ENCODE measurements at places on chromosomes 7 and 10. TPM values are rescaled to one million over a fixed set of nuclear protein-coding genes. Genes with fewer than 3 reads are reported as not detected.

DNA sequence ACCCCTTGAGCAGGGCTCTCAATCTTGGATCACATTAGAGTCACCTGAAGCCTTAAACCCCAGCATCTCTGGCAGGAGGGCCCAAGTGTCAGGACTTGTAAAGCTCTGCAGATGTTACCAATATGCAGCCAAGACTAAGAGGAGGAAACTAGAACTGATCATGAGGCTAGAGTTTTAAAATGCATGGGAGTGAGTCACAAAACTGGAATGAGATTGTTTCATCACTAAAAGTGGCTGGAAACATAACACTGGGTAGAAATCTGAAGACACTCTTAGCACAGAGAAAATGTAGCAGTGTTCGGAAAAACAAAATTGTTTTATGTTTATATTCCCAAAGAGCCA is 63.3 kb upstream of the GHITM start:
- peak; percentile 65 for DNase-seq
- H3K27ac ChIP-seq, result peak overlapping the region; percentile 76
- H3K36me3 ChIP-seq, result no peaks in the 10 kb centered on the region
- H3K27me3 ChIP-seq, result no peaks in the 10 kb centered on the region

GRCh38 chr10:52677086-52677485 is 95.5 kb downstream of the MBL2 start:
- no peak overlapping the region for H3K4me3 ChIP-seq
- H3K36me3 ChIP-seq, result no peaks in the 10 kb centered on the region
- no peaks in the 10 kb centered on the region for H3K27me3 ChIP-seq
- no peak overlapping the region for H3K27ac ChIP-seq
- DNase-seq, result peak; percentile 44
- H3K4me1 ChIP-seq, result peaks cover 17% of the 10 kb centered on the region

- H3K36me3 ChIP-seq, result no peaks in the 10 kb centered on the region
- H3K4me3 ChIP-seq, result no peak overlapping the region
- H3K4me1 ChIP-seq, result peaks cover 36% of the 10 kb centered on the region
- DNase-seq, result no peak
- H3K27ac ChIP-seq, result peak overlapping the region; percentile 69
These were observed 88.1 kb upstream of the NRP1 start for GRCh38 chr10:33422471-33423153.

SMARCD3 gene
- total RNA-seq, result 28.0 TPM

DNA sequence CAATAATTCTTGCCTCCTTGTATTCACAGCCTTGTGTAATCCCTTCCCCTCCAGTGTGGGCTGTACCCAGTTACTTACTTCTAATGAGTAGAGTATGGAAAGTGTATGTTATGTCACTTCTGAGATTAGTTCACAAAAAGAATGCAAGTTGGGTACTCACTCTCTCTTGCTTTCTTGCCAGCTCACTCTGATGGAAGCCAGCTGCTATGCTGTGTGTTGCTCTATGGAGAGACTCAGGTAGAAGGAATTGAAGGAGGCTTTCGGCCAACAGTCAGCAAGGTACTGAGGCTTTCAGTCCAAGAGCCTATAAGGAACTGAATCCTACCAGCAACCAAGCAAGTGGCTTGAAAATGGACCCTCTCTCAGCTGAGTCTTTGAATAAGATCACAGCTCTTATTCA is 9.7 kb upstream of the BICC1 start:
- H3K36me3 ChIP-seq, result no peaks in the 10 kb centered on the region
- no peak for DNase-seq
- H3K4me1 ChIP-seq, result peaks cover 16% of the 10 kb centered on the region
- no peak overlapping the region for H3K27ac ChIP-seq
- no peak overlapping the region for H3K4me3 ChIP-seq

DNA sequence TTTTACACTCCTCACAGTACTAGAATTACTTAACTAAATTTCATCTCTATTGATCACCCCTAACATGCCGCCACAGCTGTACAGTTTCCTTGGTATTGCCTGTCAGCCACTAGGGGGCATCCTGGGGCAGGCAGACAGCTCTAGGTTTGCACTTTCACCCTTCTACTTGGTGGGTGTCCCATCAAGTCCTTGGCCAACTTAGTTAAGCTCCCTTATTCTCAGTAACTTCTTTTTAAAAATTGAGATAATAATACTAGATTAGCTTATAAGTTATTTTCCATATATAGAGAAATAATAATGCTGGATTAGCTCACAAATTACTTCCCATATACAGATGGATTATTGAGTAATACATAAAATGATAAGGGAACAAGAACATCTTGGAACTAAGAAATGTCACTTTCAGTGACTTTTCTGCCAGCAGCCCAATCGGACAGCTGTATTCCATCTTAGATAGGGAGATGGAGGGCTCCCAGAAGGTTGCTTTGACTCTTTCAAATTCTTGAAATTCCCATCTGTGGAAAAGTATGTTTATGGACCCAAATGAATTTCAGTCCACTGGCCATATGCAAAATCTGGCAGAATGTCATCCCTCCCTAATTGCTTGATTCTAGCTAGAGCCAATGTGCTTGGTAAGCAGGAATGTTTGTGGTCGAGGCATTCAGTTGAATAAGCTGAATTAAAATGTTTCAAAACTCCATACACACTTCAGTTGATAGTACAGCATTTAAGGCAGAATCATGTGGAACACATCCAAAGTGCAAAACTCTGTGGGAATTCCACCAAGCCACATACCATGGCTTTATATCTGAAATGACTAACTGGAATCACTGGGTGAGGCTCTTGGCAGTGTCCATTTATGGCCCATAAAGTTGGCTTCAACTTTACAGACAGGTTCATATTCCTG is 309.7 kb downstream of the CSTF2T start:
- peak; percentile 98 for DNase-seq
- peaks cover 3% of the 10 kb centered on the region for H3K27me3 ChIP-seq
- peak overlapping the region; percentile 43 for H3K27ac ChIP-seq
- H3K36me3 ChIP-seq, result no peaks in the 10 kb centered on the region
- peak overlapping the region; percentile 2 for H3K4me3 ChIP-seq

DNA sequence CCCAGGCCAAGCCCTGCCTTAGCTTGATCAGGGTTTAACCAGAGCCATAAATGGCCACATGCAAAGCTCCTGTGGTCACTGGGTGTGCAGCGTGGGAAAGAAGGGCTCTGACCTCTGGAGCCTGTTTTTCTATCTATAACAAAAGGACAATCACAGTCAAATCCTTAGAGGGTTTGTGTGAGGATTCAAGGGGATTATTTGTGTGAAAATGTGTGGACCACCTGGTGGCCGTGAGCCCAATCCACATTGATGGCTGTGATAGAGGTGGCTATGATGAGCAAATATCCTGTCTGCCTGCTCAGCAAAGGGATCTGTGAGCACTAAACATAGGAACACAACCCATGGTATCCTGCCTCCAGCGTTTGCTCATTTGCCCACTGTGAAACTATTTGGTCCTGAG is 107.1 kb downstream of the C10orf90 start:
- no peak overlapping the region for H3K4me3 ChIP-seq
- peaks cover 13% of the 10 kb centered on the region for H3K27me3 ChIP-seq
- no peak overlapping the region for H3K27ac ChIP-seq
- H3K4me1 ChIP-seq, result peaks cover 15% of the 10 kb centered on the region
- no peak for DNase-seq

CNPY1 gene
- not detected for total RNA-seq

- no peak overlapping the region for H3K4me3 ChIP-seq
- H3K27ac ChIP-seq, result no peak overlapping the region
- H3K4me1 ChIP-seq, result no peaks in the 10 kb centered on the region
These were observed 484.6 kb downstream of the GATA3 start for GRCh38 chr10:8539056-8539455.

- DNase-seq, result no peak
- peaks cover 11% of the 10 kb centered on the region for H3K4me1 ChIP-seq
- peaks cover 22% of the 10 kb centered on the region for H3K36me3 ChIP-seq
- H3K27ac ChIP-seq, result no peak overlapping the region
- no peak overlapping the region for H3K4me3 ChIP-seq
These were observed 40.8 kb downstream of the COPG2 start for GRCh38 chr7:130627775-130628174.

- no peak overlapping the region for H3K27ac ChIP-seq
- DNase-seq, result no peak
- H3K27me3 ChIP-seq, result no peaks in the 10 kb centered on the region
- H3K4me3 ChIP-seq, result no peak overlapping the region
These were observed 15.3 kb downstream of the GPER1 start for GRCh38 chr7:1103009-1103788.

- no peaks in the 10 kb centered on the region for H3K4me1 ChIP-seq
- no peak overlapping the region for H3K27ac ChIP-seq
- H3K27me3 ChIP-seq, result peaks cover 2% of the 10 kb centered on the region
- no peak overlapping the region for H3K4me3 ChIP-seq
These were observed 26.4 kb downstream of the MACC1 start for GRCh38 chr7:20190560-20191390.

DNA sequence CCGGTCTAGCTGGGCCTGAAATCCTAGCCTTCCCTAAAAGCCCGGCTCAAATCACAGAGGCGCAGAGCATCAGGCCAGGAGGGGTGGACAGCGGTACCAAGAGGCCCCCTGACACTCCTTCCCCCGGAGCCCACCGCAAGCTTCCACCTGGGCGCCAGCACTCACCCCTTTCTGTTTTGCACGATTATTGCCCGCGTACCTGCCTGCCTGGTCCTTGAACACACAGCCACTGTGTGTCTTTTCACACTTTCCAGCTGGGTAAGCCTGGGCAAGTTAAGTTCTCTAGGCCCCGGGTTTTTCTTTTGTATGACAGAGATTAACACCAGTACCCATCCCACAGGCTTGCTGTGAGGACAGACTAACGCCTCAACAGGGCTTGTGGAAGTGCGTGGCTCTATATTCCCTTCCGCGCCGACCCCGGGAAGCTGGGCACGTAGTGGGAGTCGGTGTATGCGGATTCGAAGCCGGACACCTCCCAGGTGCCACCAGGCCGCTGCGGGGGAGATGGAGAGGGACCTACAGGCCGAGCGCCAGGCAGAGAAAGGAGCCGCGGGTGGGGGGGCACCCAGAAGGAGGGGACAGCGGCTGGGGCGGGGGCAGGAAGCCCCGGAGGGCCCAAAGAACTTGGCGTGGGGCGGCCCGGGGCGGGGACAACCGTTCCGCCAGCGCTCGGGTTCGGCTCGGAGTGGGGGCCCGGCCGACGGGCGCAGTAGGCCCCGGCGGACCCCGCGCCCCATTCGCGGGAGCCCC is 792 bp downstream of the ZNF746 start:
- H3K4me1 ChIP-seq, result peaks cover 17% of the 10 kb centered on the region
- peak overlapping the region; percentile 91 for H3K27ac ChIP-seq
- peaks cover 5% of the 10 kb centered on the region for H3K27me3 ChIP-seq

DNA sequence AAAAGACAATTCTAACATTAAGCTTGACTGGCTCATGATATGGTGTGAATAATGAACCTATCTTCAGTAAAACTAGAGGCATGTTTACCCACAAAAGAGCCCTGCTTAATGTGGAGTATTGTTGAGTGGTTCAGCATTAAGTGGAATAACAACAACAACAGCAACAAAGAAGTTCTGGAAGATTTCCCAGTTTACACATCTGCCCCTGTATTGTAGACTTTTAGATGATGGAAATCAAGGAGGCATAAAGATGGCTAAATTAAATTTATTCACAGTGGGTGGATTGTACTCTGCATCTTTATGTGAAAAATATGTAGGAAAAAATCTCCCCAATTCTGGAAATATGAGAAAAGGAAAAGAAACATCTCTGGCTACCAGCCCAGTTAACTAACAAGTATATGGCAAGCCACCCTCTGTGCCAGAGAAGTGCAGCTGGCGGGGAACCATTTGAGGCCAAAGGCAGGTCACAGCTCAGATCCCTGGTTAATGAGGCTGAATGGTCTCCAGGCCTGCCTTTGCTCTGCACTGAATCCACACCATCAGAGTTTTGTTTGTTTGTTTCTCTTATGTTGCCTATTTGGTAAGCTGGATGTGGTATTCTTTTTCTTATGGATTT is 186.0 kb downstream of the SEMA3D start:
- peaks cover 6% of the 10 kb centered on the region for H3K36me3 ChIP-seq
- no peak overlapping the region for H3K4me3 ChIP-seq
- H3K27ac ChIP-seq, result no peak overlapping the region
- DNase-seq, result no peak
- H3K4me1 ChIP-seq, result peaks cover 20% of the 10 kb centered on the region

ARHGAP22 gene
- total RNA-seq, result 88.8 TPM

GRCh38 chr7:112135815-112136214 is 70.4 kb downstream of the DOCK4 start:
- DNase-seq, result no peak
- H3K4me1 ChIP-seq, result peaks cover 13% of the 10 kb centered on the region
- no peak overlapping the region for H3K4me3 ChIP-seq
- no peak overlapping the region for H3K27ac ChIP-seq
- H3K27me3 ChIP-seq, result no peaks in the 10 kb centered on the region

GRCh38 chr7:33425395-33425794 is 296.0 kb downstream of the BBS9 start:
- H3K4me3 ChIP-seq, result no peak overlapping the region
- H3K27me3 ChIP-seq, result no peaks in the 10 kb centered on the region
- H3K36me3 ChIP-seq, result no peaks in the 10 kb centered on the region
- no peak overlapping the region for H3K27ac ChIP-seq
- DNase-seq, result no peak

DNA sequence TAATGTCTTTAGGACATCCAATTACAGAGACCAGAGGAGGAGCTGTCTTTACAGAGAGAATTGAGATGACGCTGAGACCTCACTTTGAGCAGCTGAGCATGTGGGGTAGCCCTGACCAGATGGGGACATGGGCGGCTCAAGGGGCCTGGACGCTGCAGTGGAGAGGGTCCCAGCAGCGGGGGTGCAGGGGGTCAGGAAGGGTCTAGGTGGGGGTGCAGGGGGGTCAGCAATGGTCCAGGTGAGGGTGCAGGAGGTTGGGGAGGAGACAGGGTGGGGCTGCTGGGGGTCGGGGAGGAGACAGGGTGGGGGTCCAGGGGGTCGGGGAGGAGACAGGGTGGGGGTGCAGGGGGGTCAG is 43.2 kb upstream of the CFAP46 start:
- DNase-seq, result no peak
- H3K27me3 ChIP-seq, result 0 out of 2 replicates have a peak, but pooled peaks cover 2% of the 10 kb centered on the region
- H3K4me1 ChIP-seq, result peaks cover 16% of the 10 kb centered on the region
- H3K27ac ChIP-seq, result no peak overlapping the region
- H3K36me3 ChIP-seq, result no peaks in the 10 kb centered on the region

HTR5A gene
- total RNA-seq, result not detected

DNA sequence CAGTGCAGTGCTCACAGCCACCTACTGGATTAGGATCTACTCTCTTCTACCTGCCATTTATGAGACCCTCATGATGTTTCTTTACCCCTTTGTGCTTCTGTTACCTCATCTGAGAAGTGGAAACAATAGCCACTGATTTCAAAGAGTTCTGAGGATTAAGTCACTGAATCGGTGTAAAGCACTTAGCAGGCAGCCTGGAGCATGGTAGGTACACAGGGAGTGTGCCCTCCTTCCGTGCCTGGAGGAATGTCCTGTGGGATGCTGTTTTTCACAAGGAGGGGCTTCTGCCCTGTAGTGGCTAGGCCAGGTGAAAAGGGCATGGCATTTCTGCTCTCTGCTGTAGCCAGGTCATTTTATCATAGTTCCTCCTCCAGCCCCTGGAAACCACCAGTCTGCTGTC is 44.6 kb upstream of the C10orf120 start:
- H3K4me3 ChIP-seq, result no peak overlapping the region
- no peak overlapping the region for H3K27ac ChIP-seq
- no peaks in the 10 kb centered on the region for H3K4me1 ChIP-seq
- DNase-seq, result no peak

ITIH5 gene
- not detected for total RNA-seq

GRCh38 chr10:87723500-87723899 is 63.8 kb downstream of the PAPSS2 start:
- peak overlapping the region; percentile 59 for H3K4me3 ChIP-seq
- H3K36me3 ChIP-seq, result peaks cover 44% of the 10 kb centered on the region
- DNase-seq, result peak; percentile 46
- H3K4me1 ChIP-seq, result peaks cover 40% of the 10 kb centered on the region

- H3K27ac ChIP-seq, result no peak overlapping the region
- H3K27me3 ChIP-seq, result peaks cover 59% of the 10 kb centered on the region
- no peaks in the 10 kb centered on the region for H3K36me3 ChIP-seq
These were observed 18.6 kb upstream of the SMO start for GRCh38 chr7:129169686-129170440.

EFCAB10 gene
- not detected for total RNA-seq

Measured in HFFc6 (cell line).